ENCODE measurements at places on chromosomes 13 and 19. TPM values are rescaled to one million over a fixed set of nuclear protein-coding genes. Genes with fewer than 3 reads are reported as not detected.

DNA sequence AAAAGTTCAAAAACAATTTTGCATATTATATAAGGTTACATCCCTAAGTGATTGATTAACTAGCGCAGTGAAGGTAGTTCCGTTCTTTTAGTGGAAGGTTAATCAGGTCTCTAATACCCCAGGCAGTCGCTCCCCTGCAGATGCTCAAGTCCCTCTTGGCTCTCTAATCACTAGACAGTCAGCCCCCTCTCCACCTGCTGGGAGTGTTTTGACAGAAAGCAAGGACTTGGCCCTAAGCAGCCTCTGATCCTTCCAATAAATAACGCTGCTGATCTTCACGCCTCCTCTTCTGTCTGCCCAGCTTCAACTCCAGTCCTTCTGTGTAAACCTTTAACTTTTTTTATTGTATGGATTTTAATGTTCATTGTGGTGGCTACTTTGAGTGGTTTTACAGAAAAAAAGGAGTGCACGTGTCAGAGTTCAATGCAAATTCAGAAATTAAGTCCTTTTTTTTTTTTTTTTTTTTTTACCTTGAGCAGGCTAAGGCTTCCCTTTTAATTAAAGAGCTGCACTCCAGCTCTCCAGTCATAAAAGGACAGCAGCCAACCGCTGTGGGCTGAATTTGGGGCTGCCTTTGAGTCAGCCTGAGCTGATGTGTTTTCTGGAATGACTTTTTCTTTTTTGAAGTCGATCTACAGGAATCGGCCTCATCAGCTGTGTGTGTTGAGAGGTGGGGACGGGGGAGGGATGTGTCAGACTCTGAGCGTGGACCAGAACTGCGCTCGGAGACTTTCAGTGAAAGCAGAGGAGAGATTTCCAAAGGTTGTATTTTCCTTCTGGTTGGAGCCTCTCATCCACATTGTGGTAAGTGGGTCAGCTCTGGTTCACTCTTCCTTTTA is 33.8 kb upstream of the MYO16 start:
- no peak for DNase-seq

DNA sequence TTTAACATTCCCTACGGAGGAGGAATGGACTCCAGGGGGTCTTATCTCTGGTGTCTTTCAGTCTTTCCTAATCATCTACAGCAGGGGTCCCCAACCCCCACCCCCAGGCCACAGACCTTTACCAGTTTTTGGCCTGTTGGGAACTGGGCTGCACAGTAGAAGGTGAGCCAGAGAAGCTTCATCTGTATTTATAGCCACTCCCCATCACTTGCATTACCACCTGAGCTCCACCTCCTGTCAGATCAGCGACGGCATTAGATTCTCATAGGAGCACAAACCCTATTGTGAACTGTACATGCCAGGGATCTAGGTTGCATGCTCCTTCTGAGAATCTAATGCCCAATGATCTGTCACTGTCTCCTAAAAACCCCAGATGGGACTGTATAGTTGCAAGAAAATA is 120.0 kb upstream of the TMTC4 start:
- no peak for DNase-seq

GRCh38 chr19:13817615-13818371 is 22.6 kb downstream of the ZSWIM4 start:
- no peak for DNase-seq

DNA sequence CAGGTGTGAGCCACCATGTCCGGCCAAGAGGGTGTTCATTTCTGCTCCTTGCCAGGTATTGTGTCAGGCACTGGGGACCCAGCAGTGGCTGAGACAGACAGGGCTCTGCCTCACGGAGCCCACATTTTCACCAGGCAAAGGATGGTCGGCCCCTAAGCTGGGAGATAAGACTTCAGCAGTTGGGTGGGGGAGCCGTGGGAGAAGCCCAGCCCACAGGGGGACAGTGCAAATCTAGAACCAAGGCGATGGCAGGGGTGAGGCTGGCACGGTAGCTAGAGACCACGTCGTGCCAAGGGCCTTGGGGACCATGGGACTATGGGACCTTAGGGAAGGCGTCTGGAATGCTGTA is 8.3 kb downstream of the LSR start:
- DNase-seq, result no peak

DNA sequence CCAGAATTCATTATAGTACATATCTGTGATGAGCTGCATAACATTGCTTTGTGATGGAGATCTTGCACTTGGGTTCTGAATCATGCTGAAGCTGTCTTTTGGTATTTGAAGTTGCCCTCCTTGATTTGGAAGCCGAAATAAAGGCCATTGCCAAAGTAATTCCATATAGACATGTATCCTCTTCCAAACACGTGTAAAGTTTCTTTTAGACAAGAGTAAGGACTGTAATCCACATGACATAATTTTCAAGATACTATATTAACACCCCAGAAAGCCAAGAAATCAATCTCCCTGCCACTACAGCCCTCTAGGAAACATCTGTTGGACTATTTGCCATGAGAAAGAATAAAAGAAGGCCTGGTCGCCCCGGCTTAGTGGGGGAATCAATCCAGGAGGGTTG is 754.2 kb downstream of the FGF9 start:
- DNase-seq, result no peak

- no peak for DNase-seq
Measured at GRCh38 chr13:98676239-98676638, 76.2 kb downstream of the SLC15A1 start.

- no peak for DNase-seq
Measured at GRCh38 chr13:95601906-95602305, 42.6 kb downstream of the DZIP1 start.

DNA sequence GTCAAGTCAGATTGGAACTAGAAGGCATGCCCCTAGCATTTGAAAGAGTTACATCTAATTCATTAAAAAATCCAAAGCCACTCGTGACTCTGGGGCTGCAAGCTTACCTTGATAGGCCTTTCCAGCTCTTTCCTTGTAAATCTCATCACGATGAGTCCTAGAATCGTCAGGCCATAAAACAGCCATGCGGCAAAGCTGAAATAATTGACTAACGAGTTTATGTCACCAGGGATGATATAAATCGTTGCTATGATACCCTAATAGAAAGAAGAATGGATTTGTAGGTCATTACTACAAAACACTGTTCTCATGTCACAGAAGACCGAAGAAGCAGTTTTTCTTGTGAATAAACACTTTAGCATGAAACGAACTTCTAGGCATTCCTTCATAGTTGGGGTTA is 27.5 kb downstream of the SLC7A9 start:
- DNase-seq, result no peak

DNA sequence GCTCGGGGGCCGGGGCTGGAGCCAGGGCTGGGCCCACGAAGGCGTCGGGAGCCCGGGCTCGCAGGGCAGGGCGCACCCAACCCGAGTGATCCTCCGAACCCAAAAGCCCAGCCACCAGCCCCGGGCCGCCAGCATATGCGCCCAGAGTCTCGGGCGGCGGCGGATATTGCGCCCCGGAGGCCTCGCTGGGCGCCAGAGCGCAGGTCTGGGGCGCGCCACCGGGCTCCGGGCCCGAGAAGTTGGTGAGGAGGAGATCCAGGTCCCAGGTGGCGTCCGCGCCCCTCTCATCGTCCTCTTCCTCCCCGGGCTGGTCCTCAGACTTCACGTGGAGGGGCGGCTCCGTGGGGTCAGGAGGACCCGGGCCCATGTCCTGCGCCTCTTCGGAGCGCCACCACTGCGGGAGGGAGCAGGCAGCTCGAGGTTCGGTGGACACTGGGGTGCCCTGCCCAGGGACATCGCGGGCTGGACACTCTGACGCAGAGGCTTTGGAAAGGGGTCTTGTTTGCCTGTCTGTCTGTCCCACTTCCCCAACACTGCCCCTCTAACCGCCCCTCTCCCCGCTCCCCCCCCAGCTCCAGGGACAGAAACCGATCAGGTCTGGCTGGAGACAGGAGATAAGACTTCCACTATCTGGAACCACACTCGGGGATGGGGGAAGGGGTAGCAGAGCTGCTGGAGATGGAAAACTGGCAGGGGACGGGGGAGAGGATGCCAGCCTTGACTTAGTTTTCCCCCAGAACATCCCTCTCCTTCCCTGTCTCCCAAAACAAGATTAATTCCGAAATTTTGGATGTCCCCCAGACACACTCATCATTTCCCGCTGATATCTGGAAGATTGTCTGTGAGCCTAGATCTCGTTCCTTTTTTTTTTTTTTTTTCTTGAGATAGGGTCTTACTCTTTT is 1.0 kb downstream of the KLF1 start:
- no peak for DNase-seq

- DNase-seq, result no peak
Measured at GRCh38 chr13:24271601-24272451, 37.6 kb upstream of the C1QTNF9 start.

GRCh38 chr19:33604651-33605050 is 17.1 kb upstream of the CHST8 start:
- DNase-seq, result no peak

- no peak for DNase-seq
Measured at GRCh38 chr13:99246100-99246499, 12.1 kb downstream of the GPR18 start.

GRCh38 chr13:112145551-112146360 is 78.8 kb downstream of the SOX1 start:
- no peak for DNase-seq

GRCh38 chr13:50598338-50598737 is 245.2 kb downstream of the DLEU7 start:
- DNase-seq, result peak; percentile 16

- no peak for DNase-seq
Measured at GRCh38 chr19:13850910-13851733, 25.8 kb upstream of the NANOS3 start.

DNA sequence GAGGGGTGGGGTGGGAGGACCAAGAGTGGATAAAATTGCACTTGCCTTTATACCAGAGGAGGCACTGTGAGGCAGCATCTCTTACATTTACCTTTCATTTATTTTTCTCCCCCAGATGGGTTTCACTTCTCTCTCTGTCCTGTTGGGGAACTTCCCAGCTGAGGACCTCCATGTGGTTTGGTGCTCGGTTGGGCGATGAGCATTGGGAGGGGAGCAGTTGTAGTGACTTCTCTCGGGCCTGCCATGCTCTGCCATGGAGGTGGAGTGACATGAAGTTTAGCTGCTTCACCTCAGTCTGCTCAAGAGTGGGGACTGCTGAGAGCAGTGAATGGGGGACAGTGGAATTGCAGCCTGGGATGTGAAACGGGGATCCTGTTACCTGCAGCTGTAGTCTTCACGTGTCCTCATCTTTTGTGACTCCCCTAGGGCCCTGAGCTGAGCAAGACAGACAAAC is 23.1 kb upstream of the CXCL17 start:
- DNase-seq, result no peak

GRCh38 chr13:78376822-78377221 is 226.5 kb downstream of the POU4F1 start:
- DNase-seq, result no peak

DNA sequence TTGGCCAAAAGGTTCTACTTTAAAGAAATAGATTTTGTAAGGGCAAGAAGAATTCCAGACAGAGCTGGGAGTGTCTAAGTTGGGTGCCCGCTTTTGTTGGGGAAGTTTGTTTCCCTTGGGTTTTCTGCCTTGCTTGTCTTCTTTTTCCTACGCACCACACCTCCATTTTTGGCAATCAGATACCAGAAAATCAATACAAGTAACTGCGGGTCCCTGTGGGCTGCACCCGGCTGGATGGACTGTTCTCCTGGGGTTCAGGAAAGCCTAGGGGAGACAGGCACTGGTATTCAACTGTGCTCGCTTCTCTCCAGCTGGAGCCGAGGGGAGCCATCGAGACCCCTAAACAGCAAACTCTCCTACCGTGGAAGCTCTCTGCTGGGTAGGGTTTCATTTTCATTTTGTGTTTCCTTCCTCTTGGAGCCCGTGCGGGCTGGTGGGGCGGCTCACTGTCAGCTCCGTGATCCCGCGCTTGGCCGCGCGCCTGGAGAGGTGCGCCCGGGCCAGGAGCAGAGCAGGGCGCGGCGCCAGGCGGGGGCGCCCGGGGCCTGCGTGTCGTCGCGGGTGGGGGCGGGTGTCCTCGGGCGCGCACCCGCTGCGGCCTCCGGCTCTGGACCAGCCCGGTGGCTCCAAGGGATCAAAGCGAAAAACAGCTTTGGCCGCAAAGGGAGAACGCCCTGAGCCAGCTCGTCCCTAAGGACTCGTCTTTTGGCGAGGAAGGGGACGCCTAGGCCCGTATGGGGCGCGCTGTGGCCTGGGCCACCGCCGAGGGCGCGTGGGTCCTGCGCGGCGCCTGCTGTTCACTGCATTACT is 347.2 kb downstream of the ZNF536 start:
- no peak for DNase-seq

DNA sequence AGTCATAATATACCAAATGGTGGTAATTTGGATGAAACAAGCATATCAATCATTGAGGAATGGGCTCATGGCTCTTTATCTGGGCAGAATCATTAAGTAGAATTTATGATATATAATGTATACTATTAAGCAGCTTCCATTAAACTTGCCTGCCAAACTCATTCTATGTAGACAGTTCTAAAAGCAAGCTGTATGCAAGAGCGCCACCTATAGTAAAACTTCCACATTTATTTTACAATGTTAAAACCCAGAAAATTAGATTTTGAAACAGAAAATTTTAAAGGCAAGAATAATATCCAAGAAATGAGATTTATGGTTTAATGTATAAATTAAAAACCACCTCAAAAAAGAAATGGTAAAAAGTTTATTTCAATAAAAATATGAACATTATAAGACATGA is 161.5 kb downstream of the MZT1 start:
- no peak for DNase-seq

GRCh38 chr13:30654430-30654829 is 36.7 kb downstream of the USPL1 start:
- no peak for DNase-seq

DNA sequence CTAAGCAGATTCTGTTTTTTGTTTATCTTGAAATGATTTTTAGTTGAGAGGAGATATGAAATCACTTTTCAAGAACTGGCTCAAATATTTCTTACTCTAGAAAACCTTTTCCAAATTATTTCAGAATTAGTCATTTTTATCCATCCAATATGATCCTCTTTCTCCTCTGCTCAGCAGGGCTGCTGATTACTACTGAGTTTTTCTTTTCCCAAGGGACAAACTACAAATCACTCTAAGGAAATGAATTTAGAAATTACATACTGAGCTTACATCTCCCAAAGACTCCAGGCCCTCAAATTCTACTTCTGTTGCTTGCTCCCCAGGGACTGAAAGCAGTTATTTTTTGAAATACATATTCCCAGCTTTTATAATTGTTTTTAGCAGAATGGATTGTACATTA is 87.4 kb upstream of the UFM1 start:
- DNase-seq, result no peak

DNA sequence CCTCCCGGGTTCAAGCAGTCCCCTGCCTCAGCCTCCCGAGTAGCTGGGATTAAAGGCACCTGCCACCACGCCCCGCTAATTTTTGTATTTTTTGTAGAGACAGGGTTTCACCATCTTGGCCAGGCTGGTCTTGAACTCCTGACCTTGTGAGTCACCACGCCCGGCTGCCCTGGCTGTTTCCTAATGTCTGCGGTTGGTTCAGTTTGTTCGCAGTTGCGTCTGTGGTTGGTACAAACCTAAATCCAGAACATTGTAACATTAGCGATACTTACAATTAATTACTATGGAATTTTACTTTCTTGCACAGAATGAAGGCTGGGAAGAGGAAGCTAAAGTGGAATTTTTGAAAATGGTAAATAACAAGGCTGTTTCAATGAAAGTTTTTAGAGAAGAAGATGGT is 38.1 kb downstream of the RNF17 start:
- DNase-seq, result no peak

PGLYRP2 gene
- not detected for total RNA-seq

ZNF765 gene
- total RNA-seq, result 8.8 TPM

PLEKHF1 gene
- total RNA-seq, result 59.0 TPM

ZNF431 gene
- total RNA-seq, result 3.5 TPM

ZNF99 gene
- total RNA-seq, result under 0.01 TPM

CLEC17A gene
- not detected for total RNA-seq

RASGRP4 gene
- total RNA-seq, result not detected

DZIP1 gene
- 25.3 TPM for total RNA-seq

CEACAM8 gene
- not detected for total RNA-seq

TLE2 gene
- 9.4 TPM for total RNA-seq

PSG5 gene
- 0.34 TPM for total RNA-seq

LILRA6 gene
- total RNA-seq, result not detected

Measured in kidney epithelial cell (primary cell).